CD4-positive, alpha-beta memory T cell (primary cell): ENCODE measurements at places on chromosomes 13 and 19.
A peak's percentile ranks its signal among the peaks of the same experiment; 100 is the strongest.

DNA sequence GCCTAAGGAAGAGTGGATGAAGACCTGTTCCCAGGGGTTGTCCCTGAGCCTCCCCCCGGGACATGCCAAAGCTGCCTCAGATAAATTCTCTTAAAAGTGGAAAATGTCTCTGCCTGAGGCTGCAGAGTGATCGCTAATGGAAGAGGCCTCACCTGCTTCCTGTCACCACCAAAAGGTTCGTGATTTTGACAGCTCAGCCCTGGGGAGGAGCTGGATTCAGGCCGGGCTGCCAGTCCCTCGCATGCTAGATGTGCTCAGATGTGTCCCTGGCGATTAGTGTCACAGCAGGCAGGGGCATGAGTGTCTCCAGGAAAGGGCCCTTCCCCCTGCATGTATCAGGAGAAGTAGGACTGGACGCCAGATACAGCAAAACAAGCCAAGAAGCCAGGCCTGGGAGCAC lies 626.5 kb downstream of the UQCRFS1 start:
- no peak for DNase-seq

- no peak for DNase-seq
These were observed 238.1 kb downstream of the DCLK1 start for GRCh38 chr13:35892837-35893814.

GRCh38 chr19:2495651-2496316 lies 19.9 kb downstream of the GADD45B start:
- DNase-seq, result no peak

- DNase-seq, result no peak
These were observed 16.4 kb upstream of the ALOX5AP start for GRCh38 chr13:30718661-30719524.

GRCh38 chr19:57934820-57935665 lies at the start of gene ZNF418:
TSS of gene ZNF418 (minus strand) at chr19:57935402. CDS start at chr19:57933822, 1,580 bp downstream.
- DNase-seq, result peak; percentile 46

DNA sequence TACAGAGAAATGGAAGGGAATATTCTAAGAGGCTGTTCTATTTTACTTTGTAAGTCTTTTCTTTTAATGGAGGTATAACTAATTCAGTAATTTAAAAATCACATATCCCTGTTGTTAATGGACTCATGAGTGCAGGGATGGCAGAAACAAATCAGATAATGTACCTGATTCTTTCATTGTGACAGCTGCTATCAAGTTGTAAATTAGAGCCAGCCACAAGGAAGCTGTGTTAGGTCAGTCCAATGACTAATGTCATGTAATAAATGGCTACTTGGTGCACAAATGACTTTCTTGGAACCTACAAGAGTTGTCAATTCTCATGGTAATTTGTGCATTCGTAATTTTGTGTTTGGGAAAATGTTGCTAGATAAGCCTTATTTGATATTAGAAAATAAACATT lies 446.4 kb downstream of the DCT start:
- no peak for DNase-seq

GRCh38 chr19:44878120-44878865 lies 12.8 kb upstream of the TOMM40 start:
- DNase-seq, result no peak

DNA sequence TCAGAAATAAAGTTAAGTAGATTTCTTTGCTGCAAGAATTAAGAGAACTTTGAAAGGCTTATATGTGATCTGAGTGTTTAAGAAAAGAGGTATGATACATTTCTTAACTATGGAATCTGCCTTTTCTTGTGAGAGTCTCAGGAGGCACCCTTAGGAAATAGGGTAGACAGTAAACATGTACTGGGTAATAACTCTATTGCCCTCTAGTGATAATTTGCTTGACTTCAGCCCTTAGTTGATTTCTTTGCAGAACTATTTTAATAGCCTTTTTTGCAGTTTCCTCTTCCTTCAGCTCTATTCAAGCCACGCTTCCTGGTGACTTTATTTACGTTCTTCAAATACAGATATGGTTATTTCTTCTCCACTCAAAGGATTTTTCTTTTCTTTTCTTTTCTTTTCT lies 37.0 kb upstream of the CCNA1 start:
- no peak for DNase-seq

- no peak for DNase-seq
These were observed 12.8 kb downstream of the LILRA1 start for GRCh38 chr19:54606230-54606629.

- DNase-seq, result no peak
These were observed 1.1 kb upstream of the ERF start for GRCh38 chr19:42255766-42256745.

DNA sequence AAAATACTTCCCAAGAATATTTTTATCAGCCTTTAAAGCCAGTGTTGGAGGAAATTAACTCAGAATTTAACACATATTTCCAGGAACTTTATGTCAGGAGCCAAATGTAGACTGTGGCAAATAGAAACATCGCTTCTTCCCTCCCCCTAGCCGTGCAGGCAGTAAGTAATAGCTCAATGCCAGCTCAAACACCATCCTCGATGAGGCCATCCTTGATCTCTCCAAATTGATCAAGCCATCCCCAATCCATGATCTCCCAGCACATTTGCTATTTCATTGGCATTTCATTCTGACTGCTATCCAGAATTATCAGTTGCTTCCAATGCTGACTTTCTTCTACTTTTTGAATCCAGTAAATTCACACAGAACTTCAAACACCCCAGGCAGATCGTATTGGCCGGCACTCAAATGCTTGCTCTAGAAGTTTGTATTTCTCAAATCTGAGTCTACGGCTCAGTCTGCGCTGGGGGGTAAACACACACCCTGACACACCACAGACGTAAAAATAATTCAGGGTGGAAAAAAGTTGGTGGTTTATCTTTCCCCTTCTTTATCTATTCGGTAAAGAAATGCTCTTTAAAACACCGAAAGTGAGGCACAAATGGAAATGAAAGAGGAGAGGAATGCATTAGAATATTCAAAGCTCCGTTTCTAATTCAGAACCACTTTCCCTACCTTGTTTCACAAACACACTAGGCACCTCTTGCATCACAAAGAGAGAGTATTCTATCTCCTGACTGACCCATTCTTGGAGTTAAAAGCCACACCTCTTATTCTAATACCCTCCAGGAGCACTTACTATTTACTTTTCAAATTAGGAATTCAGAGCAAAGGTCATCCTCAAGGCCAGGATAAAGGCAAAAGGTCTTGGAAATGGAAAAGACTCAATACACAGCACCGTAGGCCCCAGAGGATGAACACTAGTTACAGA lies 991 bp downstream of the OBI1 start:
- DNase-seq, result no peak

DNA sequence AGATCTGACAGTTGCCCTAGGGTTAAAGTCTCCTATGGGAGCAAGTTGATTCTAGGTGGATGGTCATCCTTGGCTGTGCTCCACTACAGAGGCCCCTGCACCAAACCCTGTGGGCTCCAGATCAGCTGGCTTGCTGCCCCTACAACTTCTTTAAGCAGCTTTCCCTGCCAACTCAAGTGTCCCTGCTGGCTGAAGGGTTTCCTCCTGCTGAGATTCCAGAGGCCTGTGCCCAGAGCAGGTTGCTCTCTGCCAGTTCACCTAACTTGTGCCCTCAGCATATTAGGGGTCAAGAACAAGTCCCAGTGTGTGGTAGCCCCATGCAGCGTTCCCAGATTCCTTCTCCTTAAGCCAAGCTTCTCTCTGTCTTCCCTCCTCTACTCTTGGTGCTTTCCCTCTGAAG lies 85.6 kb downstream of the ZMYM2 start:
- DNase-seq, result no peak

GRCh38 chr13:79846386-79846785 lies 365.4 kb downstream of the NDFIP2 start:
- no peak for DNase-seq

DNA sequence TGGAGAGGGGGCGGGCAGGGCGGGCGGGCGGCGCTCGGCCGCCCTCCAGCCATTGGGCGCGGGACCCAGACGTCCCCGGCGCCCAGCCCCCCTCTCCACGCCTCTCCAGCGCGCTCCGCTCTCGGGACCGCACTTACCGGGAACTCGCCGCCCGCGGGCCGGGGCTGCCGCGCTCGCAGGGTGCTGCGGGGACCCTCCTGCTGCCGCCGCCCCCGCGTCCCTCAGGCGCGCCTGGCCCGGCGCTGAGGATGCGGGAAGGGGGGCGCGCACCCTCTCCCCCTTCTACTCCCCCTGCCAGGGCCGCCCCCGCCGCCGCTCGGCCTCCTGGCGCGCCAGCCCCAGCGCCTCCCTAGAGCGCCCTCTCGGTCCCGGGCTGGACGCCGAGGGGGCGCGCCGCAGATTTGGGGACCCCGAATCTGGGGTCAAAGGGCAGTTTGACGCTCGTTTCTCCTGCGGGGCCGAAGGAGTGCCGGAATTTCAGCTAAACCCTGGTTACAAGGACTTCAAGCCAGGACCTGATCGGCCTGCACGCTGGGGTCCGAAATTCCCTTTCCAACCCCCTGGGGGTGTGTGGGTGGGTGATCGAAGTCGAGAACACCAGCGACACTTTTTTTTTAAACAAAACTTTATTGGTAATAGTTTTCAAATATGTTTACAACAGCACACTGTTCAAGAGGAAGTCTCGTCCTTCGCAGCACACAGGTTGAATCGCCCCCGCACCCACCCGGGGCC lies 696 bp upstream of the SAMD1 start:
- peak; percentile 81 for DNase-seq

GRCh38 chr19:10876459-10877240 lies 5.3 kb downstream of the CARM1 start:
- no peak for DNase-seq

- DNase-seq, result peak; percentile 50
These were observed 28.0 kb upstream of the KBTBD7 start for GRCh38 chr13:41222259-41222852.

DNA sequence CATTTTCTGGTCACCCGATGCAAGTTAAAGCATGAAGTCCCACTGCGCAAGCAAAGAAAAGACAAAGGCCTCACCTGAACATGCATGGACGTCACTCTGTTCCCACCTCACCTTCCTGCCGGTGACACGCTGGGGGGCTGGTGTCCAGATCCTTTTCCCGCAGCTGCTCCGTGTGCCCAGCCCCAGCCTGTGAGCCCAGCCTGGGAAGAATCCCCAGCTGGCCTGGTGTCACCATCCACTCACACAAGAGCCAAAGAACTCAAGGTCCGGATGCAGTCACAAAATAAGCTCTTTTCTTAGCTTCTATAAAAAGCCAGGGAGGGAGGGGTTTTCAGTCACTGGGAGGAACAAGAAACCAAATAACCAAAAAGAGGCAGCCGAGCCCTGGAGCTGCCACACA lies 249.9 kb downstream of the COL4A1 start:
- DNase-seq, result no peak

- DNase-seq, result no peak
These were observed 14.5 kb upstream of the KLK4 start for GRCh38 chr19:50925734-50926133.

GRCh38 chr19:41330481-41330880 lies 20.5 kb downstream of the CCDC97 start:
- no peak for DNase-seq

GRCh38 chr13:93727211-93728141 lies 500.9 kb downstream of the GPC6 start:
- DNase-seq, result no peak

DNA sequence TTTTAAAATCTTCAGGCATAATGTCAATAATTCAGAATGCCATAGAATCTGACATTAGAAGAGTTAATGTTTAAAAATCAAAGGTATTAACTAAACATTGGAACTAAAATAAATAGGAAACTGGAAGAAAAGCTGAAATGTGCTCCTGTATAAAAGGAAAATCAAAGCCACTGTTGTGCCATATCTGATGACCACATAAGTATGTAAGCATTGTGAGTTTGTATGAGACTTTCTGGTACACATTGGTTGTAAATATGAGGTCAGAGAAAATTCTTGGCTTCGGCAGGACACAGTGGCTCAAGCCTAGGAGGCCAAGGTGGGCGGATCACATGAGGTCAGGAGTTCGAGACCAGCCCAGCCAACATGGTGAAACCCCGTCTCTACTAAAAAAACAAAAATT lies 48.3 kb upstream of the INTS6 start:
- no peak for DNase-seq

DNA sequence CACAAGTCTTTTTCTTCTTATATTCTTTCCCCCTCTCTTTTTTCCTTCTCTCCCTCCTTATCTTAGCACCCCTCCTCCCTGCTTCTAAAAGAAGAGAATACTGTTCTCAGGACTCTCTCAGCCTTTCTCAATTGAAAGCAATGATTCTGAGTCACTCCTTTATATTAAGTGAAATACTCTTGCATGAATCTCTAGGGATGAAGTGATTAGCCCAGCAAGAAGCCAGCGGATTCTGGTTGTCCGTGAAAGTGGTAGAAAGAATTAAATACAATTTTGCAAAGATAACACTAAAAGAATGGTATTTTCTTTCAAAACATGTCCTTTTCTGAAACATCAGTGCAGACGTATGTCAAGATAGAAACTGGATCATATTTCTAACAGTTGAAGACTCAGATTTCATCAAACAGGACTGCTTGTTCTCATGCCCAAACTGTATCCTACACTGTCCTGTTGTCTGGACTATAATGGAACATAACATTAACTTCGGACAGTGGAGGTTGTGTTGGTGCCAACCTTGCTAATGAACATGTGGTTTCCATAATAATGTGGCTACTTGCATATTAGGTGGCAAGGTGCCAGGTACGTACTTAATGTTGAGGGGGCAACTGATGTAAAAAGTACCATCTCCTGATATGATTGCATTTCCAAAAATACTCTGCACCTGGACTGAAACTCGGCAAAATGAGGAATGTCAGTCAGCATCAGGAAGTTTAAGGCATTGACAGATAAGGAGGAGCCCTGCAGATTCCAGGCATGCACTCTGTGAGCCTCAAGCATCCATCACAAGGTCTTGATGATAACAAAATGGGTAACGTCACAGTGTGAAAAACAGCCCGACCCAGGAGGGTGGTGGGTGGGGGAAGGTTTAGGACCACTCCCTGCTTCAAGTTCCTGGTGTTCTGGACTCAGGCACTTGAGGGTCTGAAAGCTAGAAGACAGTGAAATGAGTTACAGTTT lies 357.2 kb downstream of the DLEU7 start:
- DNase-seq, result no peak
